ENCODE measurements at places on chromosomes 12 and 14.

DNA sequence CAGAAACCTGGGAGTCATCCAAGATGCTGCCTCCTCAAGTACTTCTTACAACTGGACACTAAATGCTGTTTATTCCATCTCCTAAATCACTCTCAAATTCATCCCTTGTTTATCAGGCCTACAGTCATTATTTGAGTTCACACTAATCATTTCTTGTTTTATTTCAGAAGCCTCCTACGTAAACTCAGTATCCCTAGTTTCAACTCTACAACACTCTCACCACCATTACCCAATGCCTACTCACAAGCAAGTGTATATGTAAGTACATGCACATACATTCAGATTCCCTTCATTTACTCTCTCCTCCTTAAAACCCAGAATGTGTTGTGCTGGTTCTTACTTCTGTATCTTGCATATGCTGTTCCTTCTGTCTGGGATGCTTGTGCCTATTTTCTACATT, 43.0 kb downstream of the DDHD1 start:
- no peak for DNase-seq

- DNase-seq, result no peak
Observed at GRCh38 chr14:56795284-56795622, 15.0 kb downstream of the OTX2 start.

- DNase-seq, result no peak
Observed at GRCh38 chr12:32084017-32084688, 22.5 kb upstream of the BICD1 start.

DNA sequence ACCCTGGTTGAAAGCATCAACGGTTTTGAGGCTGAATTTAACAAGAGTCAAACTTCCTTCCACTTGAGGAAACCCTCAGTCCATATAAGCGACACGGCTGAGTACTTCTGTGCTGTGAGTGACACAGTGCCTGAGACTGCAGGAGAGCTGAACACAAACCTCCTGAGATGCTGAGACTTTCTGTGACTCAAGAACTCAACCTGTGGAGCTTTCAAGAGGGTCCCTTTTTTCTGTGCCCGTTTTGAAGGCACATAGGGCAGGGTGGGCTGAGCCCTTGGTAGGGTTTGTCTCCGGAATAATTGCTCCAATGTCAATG, 305.3 kb upstream of the OR4E1 start:
- DNase-seq, result no peak

GRCh38 chr12:12327802-12328201, 22.2 kb downstream of the MANSC1 start:
- peak; percentile 29 for DNase-seq

GRCh38 chr12:109870648-109871047, 9.7 kb downstream of the GLTP start:
- no peak for DNase-seq

- DNase-seq, result no peak
Observed at GRCh38 chr14:76874734-76875133, 48.5 kb downstream of the LRRC74A start.

DNA sequence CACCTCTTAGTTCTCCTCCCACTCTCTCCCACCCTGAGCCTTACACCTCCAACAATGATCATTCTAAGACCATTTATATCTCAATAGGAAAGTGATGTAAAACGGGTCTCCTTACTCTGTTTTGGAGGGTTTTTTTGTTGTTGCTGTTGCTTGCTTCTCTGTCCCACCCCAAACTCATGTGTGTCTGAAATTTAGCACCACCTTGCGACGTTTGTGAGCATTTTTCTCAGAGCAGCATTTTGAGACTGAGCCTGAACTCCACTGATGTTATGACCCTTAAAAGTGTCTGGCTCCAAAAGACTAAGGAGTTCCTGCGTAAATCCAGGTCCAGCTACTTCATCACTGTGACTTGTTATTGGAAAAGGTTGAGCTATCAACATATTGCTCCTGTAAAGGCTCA, 155.0 kb downstream of the DAD1 start:
- DNase-seq, result no peak

DNA sequence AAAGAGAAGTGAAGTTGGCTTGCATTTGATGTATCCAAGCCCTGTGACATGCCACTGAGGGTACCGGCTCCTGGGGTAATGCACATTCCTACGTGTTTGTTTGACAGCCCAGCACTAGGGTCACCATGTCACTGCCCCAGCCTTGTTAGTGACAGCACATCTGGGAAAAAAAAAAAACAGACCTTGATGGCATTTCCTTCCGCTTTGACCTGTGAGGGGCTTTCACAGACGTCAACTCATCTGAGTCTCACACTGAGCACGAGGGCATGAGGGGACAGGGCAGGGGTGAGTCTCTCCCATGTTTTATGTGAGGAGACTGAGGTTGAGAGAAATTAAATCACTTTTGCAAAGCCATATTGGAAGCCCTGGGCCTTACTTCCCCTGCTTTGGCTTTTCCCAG, 111.5 kb downstream of the NUAK1 start:
- DNase-seq, result no peak

DNA sequence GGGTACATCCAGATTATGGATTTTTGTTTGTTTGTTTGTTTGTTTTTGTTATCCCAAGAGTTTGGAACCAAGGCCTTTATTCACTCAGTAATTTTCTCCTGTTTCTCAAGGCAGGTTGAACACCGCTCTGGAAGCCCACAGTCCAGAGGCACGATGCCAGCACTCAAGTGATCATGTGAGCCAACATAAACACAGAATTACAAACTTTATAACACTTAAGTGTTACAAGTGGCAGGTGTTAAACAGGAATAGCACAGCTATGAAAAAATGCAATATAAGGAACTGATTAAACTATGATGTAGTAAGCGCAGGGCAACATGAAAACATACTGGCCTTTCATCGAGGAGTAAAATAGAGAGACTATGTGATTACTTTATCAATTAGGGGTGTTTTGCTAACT, 1885.8 kb upstream of the SEL1L start:
- DNase-seq, result no peak

DNA sequence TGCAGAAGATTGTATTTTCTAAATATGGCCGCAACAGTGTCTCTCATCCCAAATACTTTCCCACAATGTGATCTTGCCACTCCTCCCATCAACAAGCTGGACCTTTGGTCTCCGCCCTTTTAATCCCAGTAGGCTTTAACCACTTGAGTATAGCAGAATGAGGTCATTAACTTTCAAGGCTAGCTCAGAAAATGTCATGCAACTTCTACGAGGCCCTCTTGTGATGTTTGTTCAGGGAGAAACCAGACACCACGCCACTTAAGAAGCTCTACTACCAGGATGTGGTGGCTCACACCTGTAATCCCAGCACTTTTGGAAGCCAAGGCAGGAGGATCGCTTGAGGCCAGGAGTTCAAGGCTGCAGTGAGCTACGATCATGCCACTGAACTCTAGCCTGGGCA, 20.1 kb upstream of the OR6J1 start:
- DNase-seq, result no peak

DNA sequence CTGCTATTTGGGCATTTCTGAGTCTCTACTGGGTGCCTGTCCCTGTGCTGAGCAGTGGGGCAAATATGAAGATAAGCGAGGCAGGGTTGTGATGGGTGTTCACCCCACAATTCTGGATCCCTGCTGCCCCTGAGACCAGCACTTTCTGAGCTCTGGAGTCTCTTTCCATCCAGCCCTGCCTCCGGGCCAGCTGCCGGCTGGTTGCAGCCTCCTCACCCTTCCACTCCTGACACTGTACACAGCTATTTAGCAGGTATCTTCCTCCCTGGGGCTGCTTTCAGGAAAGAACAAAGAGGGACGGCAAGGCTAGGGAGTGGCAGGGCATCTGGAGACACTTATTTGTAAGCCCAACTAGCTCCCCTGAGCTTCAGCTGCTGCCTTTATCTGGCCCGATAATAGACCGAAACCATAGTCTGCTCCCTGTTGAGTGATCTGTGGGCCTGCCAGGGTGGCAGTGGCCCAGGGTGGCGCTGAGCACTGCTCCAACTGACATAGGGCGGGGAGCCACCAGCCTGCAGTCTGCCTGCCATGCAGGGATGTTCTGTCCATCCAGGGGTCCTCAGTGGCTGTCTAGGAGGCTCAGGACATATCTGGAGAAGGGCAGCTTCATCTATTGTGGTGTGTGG, 7.6 kb upstream of the KRT80 start:
- no peak for DNase-seq

GRCh38 chr14:89719366-89720075, 235.0 kb downstream of the EFCAB11 start:
- no peak for DNase-seq

- no peak for DNase-seq
Observed at GRCh38 chr12:70321191-70321590, 44.9 kb upstream of the KCNMB4 start.

- DNase-seq, result no peak
Observed at GRCh38 chr12:96994900-96995299, 87.8 kb downstream of the NEDD1 start.

DNA sequence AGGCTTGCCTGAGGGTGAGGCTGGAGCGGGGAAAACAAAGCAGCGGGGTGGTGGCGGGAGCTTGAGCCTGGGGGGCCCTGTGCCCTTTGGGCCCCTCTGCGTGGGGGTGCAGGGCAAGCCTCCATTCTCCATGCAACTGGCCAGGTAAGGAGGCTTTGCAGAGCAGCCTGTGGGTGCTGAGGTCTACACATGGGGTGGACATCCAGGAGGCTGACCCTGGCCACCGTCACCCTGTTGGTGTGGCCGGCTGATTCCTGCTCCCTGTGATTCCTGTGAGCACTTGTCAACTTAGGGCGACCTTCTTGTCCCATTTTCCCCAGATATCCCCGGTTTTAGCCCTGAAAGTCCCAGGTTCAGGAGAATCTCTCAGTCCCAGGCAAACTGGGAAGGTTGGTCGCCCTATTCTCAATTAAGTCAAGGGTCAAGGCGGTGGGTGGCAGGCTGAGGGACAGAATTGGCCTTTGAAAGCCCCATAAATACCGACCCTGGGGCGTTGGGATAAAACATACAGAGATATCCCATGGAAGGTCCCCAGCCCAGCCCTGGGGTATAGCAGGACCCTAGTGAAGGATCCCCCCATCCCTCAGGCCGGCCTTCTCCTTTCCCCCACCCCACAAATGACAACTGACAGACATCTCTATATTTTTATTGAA, 70.5 kb downstream of the PRIMA1 start:
- DNase-seq, result no peak

- DNase-seq, result no peak
Observed at GRCh38 chr12:52686063-52686462, 5.9 kb upstream of the KRT1 start.

GRCh38 chr12:82803201-82803600, 116.5 kb downstream of the TMTC2 start:
- no peak for DNase-seq

GRCh38 chr14:36944307-36945010, 227.9 kb downstream of the SLC25A21 start:
- DNase-seq, result no peak

DNA sequence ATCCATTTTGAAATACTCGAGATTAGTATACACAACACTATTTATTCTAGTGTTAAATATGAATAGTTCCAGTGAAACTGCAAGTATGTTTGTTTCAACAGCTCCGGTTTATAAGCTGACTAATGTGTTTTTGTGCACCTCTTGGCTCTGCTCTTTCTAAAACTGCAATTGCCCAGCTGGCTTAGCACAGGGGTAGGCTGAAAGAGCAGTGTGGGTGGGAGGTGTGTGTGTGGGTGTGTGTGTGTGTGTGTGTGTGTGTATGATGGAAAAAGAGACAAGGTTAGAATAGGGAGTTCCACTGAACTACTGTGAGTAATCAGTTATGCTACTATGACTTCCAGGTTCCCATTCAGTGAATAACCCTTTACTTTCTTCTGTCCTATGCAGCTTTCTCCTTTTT, 37.8 kb upstream of the DDHD1 start:
- DNase-seq, result no peak

DNA sequence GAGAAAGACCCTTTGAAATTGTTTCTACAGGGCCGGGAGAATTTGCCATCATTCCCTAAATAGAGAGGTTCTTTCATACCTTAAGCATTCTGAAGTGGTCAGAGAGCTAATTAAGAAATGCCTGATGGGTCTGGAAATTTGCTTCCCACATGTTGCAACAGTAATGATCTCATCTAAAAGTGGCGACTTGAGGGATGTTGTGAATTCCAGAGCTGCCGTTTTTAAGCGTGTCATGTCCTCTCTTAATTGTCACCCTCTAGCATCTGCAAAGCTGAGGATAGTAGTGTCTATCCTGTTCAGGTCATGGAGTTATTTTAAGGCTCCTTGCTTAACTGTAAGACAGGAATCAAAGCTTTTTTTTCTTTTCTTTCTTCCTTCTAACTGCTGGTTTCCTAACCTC, 60.4 kb downstream of the FOS start:
- no peak for DNase-seq

DNA sequence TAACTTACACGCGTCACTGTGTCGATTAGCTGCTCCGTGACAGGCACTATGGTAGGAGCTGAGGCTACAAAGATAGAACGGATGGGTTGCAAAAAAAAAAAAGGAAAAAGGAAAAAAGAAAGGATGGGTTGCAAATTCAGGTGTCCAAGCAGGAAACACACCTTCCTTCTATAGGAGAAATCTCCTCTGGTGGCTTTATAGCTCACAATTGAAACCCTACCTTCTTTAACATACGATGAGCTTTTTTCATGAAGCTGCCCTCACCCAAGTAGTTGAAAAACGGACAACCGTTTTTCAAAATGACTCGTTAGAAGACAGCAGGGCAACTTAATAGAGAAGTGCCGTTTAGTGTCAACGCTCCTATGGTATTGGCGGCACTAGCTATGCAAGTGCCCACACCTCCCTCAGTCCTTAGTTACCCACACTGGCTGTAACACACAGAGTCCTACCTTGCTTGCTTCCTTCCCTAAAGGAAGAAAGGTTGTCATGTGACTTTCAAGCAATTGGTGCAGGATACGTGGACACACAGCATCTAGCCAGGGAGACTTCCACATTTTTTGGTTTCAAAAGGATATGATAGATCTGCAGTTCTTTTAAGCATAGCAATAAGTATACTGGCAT, 682 bp upstream of the TRIP11 start:
- no peak for DNase-seq

GRCh38 chr12:51390457-51390856, 749 bp downstream of the GALNT6 start:
- DNase-seq, result no peak

DNA sequence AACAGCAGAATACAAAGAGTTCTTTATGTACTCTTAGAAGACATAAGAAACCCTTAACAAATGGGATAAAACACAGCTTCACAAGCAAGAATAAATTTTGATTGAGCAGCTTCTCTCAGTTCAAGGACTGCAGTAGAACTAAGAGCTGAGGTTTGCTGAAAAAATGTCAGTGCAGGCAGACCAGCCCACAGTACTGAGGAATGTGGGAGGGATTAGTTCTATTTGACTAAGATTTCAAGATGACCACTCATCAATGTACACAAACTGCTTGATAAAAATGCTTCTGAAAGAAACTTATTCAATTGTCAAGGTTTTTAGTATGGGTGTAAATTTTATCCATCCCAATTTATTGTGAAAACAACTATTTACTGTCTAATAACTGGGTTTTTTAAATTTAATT, 138.4 kb downstream of the SEC23A start:
- no peak for DNase-seq

DNA sequence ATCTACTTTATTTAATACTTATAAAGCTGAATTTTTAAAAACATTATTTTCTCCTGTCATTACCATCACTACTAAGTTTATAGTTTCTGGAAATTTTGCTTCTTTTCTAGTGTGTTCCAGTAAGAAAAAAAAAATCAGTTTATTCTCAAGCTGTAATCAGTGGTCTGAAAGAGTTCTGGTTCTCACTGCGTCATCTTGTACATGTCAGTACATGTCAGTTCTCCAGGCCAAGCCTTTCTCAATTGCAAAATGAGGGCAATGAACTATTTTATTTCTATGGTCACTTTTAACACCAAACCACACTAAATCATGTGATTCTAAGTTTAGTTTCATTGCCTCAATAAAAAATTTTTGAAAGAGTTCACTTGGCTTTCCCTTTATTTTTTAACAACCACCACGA, 468.9 kb upstream of the LRFN5 start:
- no peak for DNase-seq

GRCh38 chr12:132244724-132245295, 84.6 kb downstream of the GALNT9 start:
- no peak for DNase-seq
